Uterine smooth muscle cell (primary cell): ENCODE measurements at places on chromosomes 2 and 18. TPM values are rescaled to one million over a fixed set of nuclear protein-coding genes. Genes with fewer than 3 reads are reported as not detected.

The NEB gene
- total RNA-seq = 0.12 and 0.22 TPM in 2 replicates

The MC2R gene
- total RNA-seq = not detected in 2 replicates

The GPR155 gene
- 1.1 and 3.5 TPM in 2 replicates for total RNA-seq

The ANKAR gene
- 3.7 and 6.0 TPM in 2 replicates for total RNA-seq

The CREG2 gene
- total RNA-seq = 3.9 and 5.2 TPM in 2 replicates

The GYPC gene
- 81.0 and 82.4 TPM in 2 replicates for total RNA-seq
